Mesenteric fat pad (tissue), 1 donor: ENCODE measurements at places on chromosomes 1 and 21.
A peak's percentile ranks its signal among the peaks of the same experiment; 100 is the strongest.

DNA sequence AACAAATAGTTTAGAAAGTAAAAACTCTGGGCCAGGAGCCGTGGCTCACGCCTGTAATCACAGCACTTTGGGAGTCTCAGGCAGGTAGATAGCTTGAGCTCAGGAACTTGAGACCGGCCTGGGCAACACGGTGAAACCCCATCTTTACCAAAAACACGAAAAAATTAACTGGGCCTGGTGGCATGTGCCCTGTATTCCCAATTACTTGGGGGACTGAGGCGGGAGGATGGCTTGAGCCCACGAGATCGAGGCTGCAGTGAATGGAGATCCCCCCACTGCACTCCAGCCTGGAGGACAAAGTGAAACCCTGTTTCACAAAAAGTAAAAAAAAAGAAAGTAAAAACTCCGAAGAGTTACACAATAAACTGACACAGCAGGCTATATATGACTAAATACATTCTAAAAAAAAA lies 10.6 kb downstream of the CEP170 start:
- DNase-seq: no peak

DNA sequence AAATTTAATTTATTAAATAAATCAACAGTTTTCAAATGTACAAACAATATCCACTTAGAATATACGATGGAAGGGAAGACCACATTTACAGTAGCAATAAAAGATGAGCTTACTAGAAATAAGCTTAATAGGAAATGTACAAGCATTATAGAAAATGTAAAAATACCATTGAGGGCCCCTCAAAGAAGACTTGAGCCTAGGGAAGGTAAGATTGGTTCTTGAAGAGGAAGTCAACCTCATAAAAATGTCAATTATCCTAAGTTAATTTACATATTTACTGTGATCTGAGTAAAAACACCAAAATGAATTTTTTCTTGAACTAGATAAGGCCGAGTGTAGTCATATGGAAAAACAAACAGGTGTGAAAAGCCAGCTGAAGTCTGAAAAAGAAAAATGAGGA lies 39.7 kb upstream of the TRIM67 start:
- no peak for DNase-seq

- DNase-seq: no peak
These were observed 76.2 kb downstream of the NFIA start for GRCh38 chr1:61158591-61158990.

- no peak for DNase-seq
These were observed 29.6 kb upstream of the PRRX1 start for GRCh38 chr1:170634293-170634692.

DNA sequence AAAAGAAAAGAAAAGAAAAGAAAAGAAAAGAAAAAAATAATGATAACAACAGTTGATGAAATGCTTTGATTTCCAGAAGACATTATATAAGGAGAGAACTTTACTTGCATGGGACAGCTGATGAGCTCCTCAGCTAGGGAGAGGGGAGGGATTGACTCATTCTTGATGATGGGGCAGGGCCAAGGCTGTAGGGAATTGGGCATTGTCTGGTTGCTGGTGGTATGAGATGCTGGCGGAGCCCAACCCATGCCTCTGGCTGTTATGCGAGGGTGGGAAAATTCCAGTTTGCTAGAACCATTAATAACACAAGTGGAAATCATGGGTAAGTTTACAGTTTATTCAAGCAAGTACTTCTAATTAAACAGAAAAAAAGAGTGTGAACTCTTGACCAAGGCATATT lies 36.0 kb upstream of the KIF26B start:
- no peak for DNase-seq

- DNase-seq: no peak
These were observed 12.8 kb downstream of the GFI1 start for GRCh38 chr1:92473781-92474495.

GRCh38 chr1:106584107-106584506 lies 472.4 kb upstream of the PRMT6 start:
- no peak for DNase-seq

- no peak for DNase-seq
These were observed 50.9 kb upstream of the C1orf198 start for GRCh38 chr1:230919207-230919606.

- no peak for DNase-seq
These were observed 148.7 kb upstream of the SPAG17 start for GRCh38 chr1:118333601-118334210.

GRCh38 chr21:46049890-46050667 lies 47.8 kb upstream of the COL6A2 start:
- DNase-seq: peak; percentile 89

DNA sequence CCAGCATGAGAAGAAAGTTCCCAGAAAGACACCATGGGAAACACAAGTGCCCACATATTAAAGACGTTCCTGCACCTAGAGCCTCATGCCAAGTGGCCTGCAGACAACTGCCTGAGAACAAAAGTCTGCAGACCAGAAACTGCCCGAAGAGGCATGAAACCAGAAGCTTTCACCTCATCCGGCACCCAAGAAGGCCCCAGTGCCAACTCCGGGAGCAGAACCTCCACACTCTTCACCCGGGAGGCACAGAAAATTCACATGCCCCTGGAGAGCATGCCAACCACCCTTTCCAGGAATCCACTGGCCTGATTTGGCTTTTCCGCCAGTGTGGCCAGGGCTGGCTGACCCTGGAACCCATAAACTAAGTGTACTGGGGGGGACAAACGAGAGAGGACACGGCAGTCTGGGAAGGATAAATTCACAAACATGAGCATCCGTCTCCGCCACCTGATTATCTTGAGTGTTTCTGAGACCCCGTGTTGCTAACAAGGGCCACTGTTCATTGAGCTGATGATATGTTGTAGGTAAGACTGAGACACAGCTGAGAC lies 6.8 kb downstream of the TFF2 start:
- DNase-seq: no peak

GRCh38 chr1:233376382-233377110 lies 49.0 kb downstream of the MAP3K21 start:
- DNase-seq: no peak

DNA sequence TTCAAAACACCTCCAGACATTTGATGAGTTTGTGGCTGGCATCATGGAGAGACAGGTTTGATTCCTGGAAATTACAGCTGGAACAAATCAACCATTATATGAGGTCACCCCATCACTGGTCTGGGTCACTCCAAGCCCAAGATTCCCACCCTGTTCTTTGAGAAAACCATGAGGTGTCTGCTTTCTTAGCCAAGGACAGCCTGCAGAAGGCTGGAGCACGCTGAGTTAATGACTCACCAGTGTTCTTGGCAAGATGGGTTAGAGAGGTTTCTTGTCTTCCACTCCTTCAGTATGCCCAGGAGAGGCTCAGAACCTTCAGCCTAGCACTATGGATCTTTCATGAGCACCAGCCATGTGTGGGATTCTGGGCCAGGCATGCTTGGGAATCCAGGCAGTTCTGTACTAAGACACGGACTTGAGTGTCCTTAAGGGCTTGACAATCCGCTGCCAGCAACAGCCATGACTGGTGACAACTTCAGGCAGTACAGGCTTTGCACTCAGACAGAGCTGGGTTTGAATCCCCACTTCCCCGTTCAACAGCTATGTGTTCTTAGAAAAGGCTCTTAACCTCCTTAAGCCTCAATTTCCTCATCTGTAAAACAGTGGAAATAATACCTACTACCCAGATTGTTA lies 43.9 kb downstream of the GRHL3 start:
- DNase-seq: no peak

DNA sequence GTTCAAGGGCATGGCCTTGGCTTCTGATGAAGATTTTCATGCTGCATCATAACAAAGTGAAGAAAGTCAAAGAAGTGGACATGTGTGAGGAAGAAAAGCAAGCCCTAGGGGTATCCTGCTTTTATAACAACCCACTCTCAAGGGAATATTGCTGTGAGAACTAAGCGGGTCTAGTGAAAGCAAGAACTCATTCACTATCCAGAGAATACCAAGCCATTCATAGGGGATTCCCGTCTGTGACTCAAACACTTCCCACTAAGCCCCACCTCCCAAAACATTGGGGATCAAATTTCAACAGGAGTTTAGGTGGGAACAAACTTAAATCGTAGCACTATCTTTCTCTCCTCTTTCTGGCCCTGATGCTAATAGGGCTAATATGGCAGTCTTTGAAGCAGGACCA lies 98.5 kb upstream of the CTTNBP2NL start:
- DNase-seq: no peak

- DNase-seq: peak; percentile 24
These were observed 20.1 kb upstream of the PCBP3 start for GRCh38 chr21:45623436-45623835.

- no peak for DNase-seq
These were observed 213.8 kb downstream of the DUSP10 start for GRCh38 chr1:221527886-221528624.

- no peak for DNase-seq
These were observed 25.8 kb upstream of the PIGC start for GRCh38 chr1:172469717-172470116.

DNA sequence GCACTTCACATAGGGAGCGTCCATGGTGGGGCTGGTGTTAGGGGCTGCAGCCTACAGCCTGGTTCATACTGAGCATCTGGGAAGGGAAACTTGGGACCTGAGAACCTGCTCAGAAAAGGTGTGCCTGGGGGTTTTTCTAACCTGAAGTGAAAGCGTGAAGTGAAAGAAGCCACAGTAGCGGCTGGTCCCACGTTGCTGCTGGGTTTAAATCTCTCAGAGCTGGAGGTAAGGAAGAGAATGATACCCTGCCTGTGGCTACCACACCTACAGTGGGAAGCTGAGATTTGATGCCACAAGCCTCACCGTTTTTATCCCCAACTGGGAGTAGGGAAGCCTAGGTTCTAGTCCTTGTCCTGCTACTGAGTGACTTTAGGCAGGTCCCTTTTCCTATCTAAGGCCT lies 21.0 kb upstream of the FUCA1 start:
- no peak for DNase-seq

- DNase-seq: no peak
These were observed 8.2 kb upstream of the S100A10 start for GRCh38 chr1:152001631-152002584.

- no peak for DNase-seq
These were observed 767.0 kb downstream of the MRPL39 start for GRCh38 chr21:24840287-24840686.

DNA sequence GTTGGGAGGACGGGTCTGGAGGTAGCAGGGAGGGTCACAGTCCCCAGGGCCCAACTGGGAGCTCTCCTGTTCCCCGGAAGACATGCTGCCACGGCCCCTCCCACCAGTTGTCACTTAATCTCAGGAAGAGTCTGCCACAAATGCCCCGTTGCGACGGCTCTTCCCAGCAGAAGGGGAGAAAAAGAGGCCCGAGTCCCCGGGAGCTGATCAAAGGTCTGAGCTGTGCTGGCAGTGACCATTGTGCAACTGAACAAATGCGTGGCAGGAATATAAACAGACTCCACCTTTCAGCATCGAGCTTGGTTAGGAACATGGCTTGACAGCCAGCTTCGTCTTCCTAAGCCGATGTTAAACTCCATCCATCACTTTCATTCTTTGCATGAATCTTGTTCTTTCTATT lies 27.8 kb upstream of the ZBTB21 start:
- DNase-seq: no peak

- no peak for DNase-seq
These were observed 37.5 kb upstream of the ANGPTL1 start for GRCh38 chr1:178908358-178908757.

DNA sequence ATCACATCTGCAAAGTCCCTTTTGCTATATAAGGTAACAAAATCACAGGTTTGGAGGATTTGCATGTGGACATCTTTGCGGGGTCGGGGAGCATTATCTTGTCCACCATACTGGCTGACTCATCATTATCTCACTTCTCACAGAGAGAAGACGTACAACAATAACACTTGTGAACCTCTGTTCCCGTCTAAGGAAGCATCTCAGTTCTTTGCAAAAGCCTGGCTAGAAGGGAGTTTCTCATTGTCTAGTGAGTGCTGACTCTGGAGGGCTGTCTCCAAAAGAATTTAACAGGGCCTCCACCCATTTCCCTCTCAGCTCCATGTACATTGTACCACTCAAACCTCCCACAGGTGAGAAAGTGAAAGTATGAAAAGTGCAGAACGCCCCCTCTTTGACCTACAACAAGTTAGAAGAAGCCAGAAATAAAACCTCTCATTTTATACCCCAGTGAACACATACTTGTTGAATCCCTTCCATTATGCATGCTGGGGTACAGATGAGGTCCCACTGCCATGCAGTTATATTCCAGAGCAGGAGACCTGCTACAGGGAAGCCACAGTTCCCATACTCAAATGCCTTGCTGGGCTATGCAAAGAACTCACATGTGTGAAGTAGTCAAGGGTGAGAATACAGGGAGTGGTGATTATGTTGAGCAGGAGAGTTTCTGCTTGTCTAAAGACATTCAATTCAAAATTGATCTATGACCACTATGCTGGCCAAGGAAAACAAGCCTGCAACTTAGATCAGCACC lies 121.7 kb upstream of the PRDX6 start:
- DNase-seq: no peak

DNA sequence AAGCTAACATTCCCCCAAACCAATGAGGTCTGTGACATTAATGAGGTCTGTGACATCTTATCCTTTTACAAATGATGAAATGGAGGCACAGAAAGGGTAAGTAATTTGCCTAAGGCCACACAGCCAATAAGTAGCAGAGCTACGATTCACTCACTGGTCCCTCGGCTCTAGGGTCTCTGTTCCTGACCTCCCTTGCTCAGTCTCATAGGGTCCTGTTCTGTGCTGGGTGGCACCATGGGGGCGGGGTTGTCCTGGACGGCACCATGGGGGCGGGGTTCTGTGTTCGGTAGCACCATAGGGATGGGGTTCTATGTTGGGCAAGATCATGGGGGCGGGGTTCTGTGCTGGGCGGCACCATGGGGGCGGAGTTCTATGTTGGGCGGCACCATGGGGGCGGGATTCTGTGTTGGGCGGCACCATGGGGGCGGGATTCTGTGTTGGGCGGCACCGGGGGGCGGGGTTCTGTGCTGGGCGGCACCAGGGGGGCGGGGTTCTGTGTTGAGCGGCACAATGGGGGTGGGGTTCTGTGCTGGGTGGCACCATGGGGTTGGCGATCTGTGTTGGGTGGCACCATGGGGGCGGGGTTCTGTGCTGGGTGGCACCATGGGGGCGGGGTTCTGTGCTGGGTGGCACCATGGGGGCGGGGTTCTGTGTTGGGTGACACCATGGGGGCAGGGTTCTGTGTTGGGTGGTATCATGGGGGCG lies 55.6 kb downstream of the CLSTN1 start:
- no peak for DNase-seq

GRCh38 chr1:227940791-227941241 lies 6.9 kb downstream of the WNT9A start:
- peak; percentile 89 for DNase-seq

DNA sequence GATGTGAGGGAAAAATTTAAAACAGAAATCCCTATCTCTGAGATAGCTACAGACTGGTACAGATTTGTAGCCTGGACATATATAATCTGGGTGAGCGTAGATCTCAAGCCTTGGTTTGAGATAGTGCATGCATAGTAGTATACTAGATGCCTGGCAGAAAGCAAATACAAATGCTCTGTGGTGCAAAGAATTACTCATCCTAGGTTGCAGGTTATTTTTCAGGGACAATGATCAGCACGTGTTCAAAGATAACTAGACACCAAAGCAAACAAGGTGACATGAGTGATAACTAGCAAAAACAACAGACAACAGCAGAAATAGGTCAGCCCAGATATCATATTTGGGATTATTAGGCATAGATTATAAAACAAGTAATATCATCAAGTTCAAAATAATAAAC lies 292.5 kb downstream of the HLX start:
- DNase-seq: no peak

- DNase-seq: no peak
These were observed 13.4 kb downstream of the EPB41 start for GRCh38 chr1:28927648-28928313.

GRCh38 chr1:159168043-159168442 lies 3.4 kb upstream of the CADM3 start:
- DNase-seq: no peak
